ENCODE measurements at places on chromosomes 7 and 10.

GRCh38 chr7:31648288-31648687 is 38.7 kb upstream of the PPP1R17 start:
- no peak for DNase-seq

DNA sequence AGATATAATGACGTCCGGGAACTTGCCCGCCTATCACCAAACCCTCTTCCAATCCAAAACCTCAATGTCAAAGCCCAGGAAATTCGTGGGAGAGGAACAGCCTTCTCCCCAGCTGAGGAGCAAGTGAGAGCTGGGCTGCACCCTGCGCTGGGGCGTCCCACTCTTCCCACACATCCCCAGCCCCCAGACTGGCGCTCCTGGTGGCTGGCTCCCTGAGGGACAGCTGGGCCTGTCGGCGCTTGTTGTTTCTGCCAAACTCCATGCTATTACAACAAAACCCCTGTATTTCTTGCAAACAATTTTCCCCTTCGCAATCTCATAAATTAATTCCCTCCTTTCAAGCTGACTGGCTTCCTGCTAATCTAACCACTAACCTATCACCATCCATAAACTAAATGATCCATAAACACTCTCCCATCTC is 53.0 kb downstream of the GRID1 start:
- DNase-seq, result no peak

DNA sequence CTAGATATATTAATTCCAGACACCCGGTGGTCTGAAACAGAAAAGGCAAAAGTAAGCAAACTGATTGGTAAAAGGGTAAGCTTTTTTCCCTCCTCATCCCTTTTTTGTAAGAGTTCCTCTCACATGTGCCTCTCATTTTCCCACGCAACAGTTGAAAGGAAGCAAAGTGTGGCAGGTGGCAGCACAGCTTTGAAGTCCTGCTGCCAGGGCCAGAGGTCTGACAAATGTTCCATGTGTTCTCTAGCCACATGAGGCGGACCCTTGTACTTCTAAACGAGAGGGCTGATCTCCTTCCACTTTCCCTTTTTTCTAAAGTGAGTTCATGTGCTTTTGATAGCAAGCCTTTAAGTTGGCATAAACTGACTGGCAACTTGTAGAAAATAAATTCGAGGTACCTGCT is 217.5 kb downstream of the POLR1F start:
- DNase-seq, result no peak

DNA sequence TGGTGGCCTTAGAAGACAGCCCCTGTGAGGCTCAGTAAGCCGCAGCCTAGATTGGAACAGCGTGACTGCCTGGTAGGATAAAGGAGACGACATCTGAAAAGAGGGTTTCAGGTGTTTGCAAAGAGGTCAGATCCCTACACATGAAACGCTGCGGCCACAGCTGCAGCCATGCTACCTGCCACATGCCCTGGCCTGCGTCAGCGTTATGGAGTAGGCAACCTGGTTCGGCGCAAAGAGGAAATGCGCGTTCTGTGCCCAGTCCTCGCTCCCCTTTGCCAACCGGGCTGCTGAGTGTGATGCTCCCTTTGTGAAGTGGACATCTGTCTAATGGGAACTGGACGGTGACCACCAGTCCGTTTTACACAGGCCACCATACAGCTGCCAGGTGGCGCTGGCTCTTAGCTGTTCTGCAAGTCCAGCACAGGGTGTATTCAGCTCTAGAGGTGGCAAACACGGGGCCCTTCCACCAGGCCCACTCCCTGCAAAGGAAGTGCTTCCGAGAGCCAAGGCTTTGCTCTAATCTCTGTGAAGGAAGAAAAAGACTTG is 160.3 kb downstream of the CELF2 start:
- DNase-seq, result peak; percentile 54

- DNase-seq, result no peak
Observed at GRCh38 chr7:43392638-43393330, 190.1 kb upstream of the STK17A start.

DNA sequence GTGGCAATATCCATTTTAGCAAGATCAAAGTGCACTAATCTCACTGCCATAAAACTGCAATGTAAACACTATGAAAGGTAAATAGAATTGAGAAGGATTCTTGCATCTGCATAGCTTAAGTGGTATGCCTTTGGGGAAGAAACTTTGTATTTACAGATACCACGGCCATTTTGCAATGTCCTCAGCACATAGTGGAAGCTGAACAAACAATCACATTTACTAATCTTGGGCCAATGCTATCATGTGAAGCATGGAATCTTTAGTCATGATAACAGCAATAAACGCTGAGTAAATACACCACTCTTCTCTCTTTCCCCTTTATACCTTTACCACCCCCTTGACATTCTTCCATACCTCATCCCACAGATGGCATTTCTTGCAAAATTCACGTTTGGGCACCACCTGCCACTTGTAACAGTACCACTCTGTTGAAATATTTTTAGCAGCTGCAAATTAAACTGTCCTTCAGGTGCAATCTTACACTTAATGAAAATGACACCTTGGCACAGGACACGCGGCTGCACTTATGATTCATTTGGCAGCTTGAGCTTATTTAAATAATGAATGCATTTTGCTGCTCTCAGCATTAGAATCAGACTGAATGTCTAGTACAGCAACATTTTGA is 171.8 kb downstream of the SEMA3A start:
- no peak for DNase-seq

GRCh38 chr10:125274961-125275360 is 114.6 kb upstream of the CTBP2 start:
- DNase-seq, result no peak

- no peak for DNase-seq
Observed at GRCh38 chr10:74778436-74779094, 47.8 kb upstream of the KAT6B start.

DNA sequence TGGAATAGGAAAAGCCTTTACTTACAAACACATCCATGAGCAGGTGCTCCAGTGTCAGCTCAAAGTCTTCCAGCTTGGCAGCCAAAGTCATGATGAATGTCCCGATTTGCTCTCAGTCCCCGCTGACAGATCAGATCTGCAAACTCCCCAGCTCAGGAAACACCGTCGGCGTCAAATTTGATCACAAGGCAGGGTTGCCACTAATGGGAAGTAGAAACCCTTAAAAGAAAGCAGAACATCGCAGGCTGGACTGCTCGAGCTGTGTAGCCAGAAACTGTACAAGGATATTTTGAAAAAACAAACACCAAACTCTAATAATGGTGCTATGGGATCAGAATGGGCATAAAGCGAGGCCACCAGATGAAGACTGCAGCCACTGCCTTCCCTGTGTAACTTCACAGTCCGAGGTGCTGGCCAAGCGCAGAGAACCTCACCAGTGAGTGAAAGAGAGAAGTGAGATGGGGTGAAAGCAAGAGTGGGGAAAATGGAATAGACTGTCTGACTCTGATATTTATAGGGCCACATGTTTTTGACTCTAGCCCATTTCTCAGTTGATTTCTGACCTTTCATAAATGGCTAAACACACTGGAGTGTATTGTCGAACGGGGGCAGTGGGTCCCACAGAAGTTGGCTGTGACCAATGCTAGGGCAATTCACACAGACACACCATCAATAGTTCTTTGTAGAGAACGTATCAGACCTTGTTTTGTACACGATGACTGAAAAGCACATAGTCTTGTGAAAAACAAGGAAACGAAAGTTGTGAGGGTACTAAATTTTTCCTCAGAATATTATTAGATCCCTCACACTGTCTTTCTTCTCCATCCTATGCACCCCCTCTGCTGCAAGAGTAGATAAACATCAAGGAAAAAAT is 306.2 kb downstream of the FRMD4A start:
- DNase-seq, result no peak

- DNase-seq, result no peak
Observed at GRCh38 chr10:107434201-107434600, 269.7 kb upstream of the SORCS1 start.

DNA sequence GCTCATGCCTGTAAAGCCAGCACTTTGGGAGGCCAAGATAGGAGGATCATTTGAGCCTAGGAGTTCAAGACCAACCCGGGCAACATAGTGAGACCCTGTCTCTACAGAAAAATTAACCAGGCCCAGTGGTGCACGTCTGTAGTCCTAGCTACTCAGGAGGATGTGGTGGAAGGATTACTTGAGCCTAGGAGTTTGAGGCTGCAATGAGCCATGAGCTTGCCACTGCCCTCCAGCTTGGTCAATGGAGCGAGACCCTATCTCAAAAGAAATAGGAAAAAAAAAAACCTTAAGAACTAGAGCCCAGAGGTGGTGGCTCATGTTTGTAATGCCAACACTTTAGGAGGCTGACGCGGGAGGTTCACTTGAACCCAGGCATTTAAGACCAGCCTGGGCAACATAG is 2.2 kb downstream of the STRA8 start:
- no peak for DNase-seq

GRCh38 chr7:3165681-3166580 is 122.3 kb upstream of the CARD11 start:
- DNase-seq, result no peak

DNA sequence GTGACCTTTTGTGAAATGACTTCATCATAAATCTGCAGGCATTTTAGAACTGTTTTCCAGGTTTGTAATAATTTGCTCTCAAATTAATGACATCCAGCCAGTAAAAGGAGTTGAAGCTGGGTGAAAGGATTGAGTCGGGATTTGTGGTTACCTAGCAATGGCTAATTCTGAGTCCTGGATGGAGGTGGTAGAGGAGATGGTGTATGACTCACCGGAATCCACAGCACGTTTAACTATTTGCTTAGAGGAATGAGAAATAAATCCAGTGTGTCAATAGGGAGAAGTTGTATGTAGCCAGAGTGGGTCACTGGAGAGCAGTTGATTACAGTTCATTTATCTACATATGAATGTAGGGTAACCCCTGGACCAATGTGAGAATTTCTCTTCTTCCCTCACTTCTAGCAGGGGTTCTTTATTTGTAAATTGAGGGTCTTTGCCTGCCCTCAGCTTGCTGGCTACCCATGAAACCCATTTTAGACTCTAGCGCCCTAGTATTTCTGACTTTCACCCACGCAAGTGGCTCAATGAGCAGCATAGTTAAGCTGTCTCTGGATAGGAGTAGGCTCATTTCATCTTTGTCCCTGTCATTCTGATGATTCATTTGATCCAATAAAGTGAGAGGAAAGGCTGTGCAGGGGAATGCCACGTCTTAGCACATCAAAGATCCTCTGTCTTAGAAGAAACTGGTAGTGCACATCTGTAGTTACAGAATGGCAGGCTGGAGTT is 547.8 kb downstream of the SORCS3 start:
- no peak for DNase-seq

GRCh38 chr7:73433924-73434700 is 534 bp downstream of the FZD9 start:
- peak; percentile 22 for DNase-seq

DNA sequence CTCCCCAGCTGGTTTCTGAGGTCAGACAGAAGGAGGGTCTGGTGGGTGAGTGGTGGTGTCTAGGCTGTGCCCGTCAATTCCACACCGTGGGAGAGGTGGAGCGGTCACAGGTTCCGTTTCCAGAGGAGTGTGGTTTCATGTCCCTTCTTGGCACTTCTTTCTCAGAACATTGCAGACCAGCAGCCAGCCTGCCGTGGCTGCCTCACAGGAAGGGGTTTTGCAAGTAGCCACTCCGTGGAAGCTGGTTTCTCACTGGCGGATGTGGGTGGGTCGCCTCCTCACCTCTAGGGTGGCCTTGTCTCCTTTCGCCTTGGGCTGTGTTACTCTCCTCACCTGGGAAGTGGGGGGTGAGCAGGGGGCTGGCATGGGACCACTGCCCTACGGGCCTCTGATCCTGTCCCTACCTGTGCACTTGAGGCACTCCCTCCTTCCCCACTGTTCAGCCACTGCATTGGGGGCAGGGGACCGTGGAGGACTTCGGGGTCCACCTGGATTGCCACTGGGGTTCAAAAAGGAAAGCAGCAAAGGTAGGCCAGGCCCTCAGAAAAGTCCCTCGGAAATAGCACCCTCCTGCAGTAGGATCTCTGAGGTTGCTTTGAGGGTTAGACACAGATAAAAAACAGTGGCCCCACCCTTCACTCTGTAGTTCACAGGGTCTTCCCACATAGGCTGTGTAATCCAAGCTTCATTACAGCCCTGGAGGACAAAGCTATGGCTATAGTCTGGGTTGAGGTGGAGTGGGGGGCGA is 33.9 kb downstream of the TSPAN14 start:
- DNase-seq, result peak; percentile 65

DNA sequence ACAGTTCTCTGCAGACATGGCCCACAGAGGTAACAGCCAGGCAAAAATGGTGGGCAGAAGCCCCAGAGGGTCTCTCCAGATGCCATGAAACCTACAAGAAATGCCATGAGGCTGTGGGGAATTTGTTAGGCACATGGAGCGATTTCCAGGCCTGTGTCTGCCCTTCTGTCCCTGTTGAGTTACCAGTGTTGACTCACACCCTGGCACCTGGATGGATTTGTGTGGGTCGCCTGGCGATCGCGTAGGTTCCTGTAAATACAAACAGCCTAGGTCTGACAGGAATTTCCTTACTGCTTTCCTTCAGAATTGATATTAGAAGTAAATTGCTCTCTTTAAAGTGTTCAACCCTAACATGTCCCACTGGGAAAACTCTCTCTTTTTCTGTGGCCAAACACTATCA is 164.9 kb upstream of the EEPD1 start:
- DNase-seq, result no peak

DNA sequence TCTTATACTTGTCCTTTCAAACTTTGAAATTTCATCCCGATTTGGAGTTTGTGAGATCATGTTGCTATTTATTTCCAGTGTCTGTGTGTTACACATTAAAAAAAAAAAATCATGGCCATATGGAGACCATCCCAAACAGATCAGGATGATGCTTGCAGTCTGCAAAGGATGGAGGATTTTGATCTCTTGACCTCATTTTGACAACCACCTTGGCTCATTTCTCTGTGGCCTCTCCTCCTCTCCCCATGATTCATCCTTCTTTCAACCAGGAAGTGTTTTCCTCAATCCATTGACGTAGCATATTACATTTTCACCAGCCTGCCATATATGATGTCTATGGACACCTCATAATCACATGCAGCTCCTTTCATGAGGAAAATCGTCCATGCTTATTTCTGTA is 68.9 kb upstream of the INSYN2A start:
- no peak for DNase-seq

DNA sequence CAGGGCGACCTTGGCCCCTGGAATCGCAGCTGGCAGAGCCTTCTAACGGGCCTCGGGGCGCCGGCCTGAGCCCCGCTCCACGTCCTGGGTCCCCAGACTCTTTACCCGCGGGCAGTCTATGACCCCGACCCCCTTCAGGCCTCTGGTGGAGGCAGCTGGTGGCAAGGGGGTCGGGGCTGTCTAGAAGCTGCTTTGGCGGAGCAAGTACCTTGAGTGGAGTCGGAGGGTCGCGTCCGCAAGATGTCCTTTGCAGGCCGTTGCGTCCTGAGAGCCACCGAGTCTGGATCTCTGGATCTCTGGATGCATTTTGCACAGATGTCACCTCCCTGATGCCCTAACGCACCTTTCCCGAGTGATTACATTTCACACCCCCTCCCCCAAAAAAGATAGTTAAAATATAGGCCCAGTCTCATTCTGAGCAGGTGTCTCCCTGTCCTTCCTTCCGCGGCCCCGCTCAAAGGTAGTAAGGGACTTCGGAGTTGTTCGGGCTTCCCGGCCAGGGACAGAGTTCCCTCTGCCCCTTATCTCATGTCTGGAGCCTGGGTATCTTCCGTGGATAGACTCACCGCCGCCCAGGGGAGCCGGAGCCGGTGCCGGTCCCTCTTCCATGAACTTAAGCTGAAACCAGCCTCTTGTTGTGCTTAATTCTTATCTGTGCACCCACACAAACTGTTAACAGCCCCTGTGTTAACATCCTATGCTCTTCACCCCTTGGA is 457 bp downstream of the ACADSB start:
- peak; percentile 26 for DNase-seq
